ENCODE measurements at places on chromosomes 2 and 18. TPM values are rescaled to one million over a fixed set of nuclear protein-coding genes. Genes with fewer than 3 reads are reported as not detected.

GRCh38 chr2:50196775-50197480 is 835.0 kb downstream of the NRXN1 start:
- no peak for DNase-seq

GRCh38 chr2:4732560-4732959 is 959.6 kb upstream of the SOX11 start:
- no peak for DNase-seq

DNA sequence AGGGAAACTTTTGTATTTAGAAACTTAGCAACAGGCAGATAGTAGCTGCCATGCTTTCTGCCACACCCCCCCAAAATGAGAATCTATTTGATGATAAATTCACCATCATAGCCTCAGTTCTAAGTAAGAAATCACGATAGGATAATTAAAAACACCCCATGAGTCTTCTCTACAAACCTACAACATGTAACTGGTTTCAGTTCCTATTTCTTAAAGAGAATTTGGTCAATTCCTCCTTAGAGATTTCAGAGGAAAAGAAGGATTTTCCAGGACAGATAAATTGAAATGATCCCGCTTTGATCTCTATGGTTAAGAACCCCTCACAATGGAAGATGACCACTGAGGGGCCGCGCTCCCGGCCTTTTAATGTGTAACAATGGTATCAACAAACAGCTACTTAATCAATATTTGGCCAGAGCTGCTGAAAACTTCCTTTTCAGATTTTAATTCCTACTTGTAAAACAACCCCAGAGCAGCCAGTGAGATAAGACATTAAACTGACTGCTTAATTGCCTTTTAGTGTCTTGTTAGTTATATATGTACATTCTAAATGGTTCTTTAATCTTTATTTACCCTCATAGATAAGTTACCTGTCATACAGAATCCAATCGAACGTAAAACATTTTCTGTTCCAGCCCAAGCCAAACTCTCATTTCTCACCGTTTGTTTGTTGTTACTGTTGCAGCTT is 10.1 kb downstream of the PAX3 start:
- no peak for DNase-seq

DNA sequence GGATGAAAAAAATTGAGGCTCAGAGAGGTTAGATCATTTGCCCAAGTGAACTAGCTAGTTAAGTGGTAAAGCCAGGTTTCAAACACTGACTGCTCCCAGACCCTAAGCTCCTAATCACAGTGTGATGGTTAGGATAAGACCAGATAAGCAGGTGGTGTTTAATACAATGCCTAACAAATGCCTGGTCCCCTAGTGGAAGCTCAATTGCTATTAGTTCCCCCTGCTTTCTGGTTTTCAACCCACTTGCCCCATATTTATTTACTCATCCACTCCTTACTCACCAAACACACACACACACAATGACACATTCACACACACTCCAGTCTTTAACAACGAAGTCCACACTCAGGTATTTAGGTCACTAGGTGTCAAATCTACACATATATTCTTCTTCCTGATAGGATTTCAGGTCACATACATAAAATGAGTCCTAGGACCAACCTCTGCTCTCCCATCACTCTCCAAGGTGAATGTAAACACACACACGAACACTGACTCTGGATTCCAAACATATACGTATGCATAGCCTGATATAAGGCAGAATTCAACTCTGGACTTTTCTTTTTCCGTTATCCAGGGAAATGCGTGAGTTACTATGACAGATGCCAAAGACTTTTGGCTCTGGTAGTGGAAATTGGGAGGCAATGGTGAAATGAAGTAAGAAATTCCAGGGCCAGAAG is 73.6 kb upstream of the TSPYL6 start:
- no peak for DNase-seq

- peak; percentile 62 for DNase-seq
Measured at GRCh38 chr2:158984604-158985135, 16.2 kb downstream of the TANC1 start.

DNA sequence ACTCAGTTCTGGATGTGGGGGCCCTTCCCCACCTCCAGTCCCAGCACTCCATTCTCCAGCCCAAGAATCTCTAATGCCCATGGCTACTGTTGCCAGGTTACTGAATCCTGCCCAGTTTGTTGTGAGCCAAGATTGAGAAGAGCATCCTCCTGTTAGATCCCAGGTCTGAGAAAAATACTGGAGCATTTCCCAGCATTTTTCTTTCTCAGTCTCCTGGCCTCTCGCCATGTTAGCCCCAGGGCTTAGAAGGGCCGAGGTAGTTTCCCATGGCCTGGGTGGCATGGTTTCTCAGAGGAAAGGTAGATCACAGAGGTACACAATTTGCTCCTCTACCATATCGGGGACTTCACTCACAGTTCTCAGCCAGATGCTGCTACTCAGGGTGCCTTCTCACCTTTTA is 135.7 kb downstream of the OTX1 start:
- DNase-seq: no peak

- no peak for DNase-seq
Measured at GRCh38 chr2:79982445-79982844, 322.1 kb downstream of the LRRTM1 start.

- no peak for DNase-seq
Measured at GRCh38 chr2:15363734-15364133, 197.4 kb downstream of the NBAS start.

DNA sequence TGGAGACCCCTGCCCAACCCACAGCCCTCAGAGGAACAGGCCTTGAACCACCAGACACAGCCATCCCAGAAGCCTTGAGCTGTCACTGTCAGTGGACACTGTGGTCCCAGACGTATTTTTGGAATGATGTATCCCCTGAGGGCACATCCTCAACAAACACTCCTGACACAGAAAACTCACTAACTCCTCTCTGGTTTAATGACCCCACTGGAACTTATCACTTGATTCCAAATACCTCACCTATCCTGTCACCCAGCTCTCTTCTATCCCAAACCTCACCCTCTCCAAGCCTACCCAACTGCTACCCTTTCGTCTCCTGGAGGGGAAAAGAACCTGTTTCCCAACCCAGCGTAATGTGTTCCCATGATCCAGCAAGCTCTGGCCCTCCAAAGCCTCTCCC is 111.6 kb downstream of the MREG start:
- no peak for DNase-seq

- DNase-seq: no peak
Measured at GRCh38 chr18:68288408-68288807, 426.5 kb downstream of the TMX3 start.

HOXD12 gene
- total RNA-seq: not detected

SIX3 gene
- not detected for total RNA-seq

FOXI3 gene
- total RNA-seq: not detected

CAVIN2 gene
- total RNA-seq: 119 TPM

FAM228A gene
- total RNA-seq: 0.15 TPM

ITGA6 gene
- total RNA-seq: 54.8 TPM

Data from left ventricle myocardium superior (tissue), 1 donor.